ENCODE measurements at places on chromosomes 6 and 20.

- no peak for DNase-seq
These were observed 20.2 kb downstream of the NTSR1 start for GRCh38 chr20:62728781-62729300.

DNA sequence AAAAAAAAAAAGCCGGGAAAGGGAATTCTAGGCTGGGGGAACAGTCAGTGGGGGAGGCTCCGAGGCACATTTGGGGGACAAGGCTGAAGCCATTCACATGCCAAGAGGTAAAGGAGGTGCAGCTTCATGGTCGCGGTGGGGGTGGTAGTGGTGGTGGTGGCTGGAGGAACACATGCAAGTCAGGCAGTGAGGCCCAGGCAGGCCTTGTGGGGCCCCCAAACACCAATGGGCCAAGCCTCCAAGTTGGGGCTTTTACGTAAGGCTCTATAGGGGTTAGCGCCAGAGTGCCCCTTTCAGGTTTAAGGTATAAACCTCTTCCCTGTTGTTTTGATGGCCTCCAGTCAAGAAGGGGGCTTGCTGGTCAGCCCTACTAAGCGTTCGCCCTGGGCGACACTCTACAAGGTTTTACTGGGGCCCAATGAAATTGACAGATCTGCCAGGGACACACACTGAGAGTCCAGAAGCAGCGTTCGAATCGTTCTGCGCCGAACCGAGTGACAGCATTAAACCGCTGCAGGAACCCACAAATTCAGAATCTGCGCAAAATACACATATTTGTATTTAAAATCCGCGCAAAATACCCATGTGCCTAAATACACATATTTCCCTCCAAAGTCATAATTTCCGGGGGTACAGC is 818 bp upstream of the AP5S1 start:
- DNase-seq: no peak

GRCh38 chr6:91669871-91670268 is 1083.0 kb upstream of the MAP3K7 start:
- no peak for DNase-seq

DNA sequence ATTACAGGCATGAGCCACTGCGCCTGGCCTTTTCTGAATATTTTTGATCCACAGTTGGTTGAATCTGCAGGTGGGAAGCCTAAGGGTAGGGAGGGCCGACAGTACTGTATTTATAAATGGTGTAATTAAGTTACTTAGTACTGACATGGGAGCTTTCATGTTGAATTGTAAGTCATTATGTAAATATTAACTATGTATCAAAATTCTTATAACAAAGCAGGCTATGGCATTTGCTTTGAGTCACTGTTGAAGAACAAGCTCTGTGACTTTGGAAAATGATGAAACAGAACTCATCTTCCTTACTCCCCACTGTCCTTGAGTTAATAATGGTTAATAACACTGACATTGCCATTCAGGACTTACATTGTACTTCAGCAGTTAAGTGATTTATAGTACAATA is 63.0 kb upstream of the TXNDC5 start:
- no peak for DNase-seq

- no peak for DNase-seq
These were observed 57.3 kb upstream of the SMLR1 start for GRCh38 chr6:130769861-130770260.

DNA sequence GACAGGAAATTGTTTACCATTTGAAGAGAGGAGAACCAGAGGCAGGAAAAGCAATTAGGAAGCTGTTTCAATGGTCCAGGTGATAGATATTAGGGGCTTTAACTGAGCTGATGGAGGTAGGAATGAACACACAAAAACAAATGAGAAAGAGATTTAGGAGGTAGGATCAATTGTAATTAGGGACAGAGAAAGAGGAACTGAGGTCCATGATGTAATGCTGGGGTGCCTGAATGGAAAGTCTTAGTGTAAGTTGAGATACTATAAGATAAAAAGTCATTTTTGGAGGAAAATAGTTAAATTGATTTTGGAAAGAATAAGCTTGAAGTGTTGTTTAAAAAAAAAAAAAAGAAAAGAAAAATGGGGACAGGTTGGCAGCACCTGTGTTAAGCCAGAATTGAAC is 58.5 kb upstream of the B3GAT2 start:
- DNase-seq: no peak

DNA sequence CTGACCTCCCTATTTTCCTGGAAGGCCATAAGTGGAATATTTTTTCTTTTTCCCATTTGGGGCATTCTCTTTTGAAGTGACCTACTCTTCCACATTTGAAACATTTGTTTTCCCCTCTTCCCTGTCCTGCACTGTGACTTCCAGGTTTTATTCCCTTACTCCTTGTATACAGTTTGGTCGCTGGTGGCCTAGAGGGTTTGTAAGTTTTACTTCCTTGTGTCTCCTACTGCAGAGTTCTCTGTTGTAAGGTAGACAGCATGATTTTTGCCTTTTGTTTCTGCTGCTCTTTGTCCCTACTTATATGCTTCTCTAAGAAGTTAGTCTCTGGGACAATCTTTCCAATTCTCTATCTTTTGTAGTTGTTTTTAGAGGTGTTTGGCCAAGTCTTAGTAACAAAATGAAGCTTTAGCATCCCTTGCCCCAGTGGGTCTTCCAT is 7.4 kb upstream of the ZNFX1 start:
- no peak for DNase-seq

DNA sequence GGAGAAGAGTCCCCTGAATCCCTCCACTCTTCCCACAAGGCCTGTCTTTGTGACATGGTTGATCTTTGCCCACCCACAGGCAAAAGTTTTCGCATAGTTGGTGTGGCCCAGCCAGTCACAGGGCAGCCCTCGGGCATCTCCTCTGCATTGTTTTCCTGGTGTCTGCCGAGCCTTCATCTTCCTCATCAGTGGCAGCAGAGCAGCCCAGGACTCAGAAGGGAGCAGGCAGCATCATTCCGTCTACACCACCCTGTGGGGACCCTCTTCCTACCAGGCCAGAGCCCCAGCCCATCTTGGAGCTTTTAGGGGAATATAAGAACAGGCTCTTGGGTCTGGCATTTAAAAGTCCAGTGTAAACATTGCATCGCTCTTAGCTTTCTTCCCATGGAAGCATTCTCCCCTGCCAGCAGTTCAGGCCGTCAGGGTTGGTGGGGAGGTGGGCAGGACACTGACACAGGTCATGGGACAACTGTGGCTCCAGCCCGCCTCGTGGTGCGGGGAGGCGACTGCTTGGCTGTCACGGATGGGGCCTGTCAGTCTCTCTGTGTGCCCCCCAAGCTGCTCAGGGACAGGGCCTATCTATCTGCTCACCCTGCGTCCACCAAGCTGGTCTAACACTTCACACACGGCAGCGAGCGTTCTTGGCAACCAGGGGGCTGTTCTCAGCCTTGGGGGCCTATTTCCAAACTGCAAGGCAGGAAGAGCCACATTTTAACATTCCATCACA is 38.3 kb downstream of the PDRG1 start:
- DNase-seq: no peak

DNA sequence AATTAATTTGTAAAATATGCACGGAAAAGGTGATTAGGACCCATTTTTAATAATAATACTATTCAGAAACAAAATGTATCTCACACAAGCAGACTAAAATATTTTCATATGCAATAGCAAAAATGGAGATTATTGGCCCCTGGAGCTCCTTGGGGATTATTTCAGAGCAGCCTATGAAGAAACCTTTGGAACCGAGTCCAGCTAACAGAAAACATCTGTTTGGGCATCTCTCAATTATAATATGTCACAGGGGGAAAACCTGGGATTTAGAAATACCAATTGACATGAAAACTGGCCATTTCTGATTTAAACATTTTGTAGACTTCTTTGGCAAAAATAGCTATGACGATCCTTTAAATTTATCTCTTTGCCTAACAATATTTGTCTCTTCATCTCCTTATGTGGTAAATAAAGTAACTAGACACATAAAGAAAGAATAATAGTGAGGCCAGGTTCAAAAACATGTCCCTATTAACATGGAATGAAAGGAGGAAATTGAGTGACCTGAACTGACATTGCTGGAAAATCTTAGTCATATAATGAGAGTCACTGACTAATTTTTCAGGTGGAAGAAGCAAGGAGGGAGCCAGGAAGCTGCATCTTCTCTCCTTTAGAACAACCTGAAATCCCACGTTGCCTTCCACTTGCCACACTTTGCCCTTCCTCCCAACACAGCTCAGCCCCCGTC is 199.0 kb downstream of the SOD2 start:
- no peak for DNase-seq

DNA sequence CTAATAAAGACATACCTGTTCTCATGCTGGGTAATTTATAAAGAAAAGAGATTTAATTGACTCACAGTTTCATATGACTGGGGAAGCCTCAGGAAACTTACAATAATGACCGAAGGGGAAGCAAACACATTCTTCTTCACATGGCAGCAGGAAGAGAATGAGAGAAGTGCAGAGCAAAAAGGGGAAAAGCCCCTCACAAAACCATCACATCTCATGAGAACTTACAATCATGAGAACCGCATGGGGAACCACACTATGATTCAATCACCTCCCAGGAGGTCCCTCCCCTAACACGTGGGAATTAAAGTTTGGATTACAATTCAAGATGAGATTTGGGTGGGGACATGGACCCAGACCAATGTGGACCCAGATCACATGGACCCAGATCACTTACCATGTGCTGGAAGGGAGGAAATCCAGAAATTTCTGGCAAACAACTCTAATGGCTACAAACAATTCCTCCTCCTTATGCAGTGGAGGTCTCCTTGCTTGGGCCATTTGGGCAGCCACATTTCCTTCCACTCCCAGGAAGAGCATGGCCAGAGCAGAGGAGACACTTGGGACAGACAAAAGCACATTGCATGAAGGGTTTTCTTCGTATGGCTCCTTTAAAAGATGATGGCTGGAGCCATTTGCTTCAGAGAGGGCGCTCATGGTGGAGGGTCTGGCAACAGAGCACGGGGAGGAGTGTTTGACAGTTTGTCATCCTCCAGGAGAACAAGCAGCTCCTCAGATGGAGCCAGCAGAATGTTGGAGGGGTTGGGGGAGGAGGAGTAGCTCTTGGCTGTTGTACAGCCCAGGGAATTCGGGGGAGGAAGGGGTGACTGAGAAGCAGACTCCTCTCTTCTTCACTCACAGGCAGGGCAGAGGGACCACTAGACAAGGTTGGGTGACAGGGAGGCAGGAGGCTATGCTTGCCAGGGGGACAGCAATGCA is 30.4 kb downstream of the SERPINB9 start:
- no peak for DNase-seq

- no peak for DNase-seq
These were observed 376.6 kb upstream of the JAG1 start for GRCh38 chr20:11050350-11050749.

DNA sequence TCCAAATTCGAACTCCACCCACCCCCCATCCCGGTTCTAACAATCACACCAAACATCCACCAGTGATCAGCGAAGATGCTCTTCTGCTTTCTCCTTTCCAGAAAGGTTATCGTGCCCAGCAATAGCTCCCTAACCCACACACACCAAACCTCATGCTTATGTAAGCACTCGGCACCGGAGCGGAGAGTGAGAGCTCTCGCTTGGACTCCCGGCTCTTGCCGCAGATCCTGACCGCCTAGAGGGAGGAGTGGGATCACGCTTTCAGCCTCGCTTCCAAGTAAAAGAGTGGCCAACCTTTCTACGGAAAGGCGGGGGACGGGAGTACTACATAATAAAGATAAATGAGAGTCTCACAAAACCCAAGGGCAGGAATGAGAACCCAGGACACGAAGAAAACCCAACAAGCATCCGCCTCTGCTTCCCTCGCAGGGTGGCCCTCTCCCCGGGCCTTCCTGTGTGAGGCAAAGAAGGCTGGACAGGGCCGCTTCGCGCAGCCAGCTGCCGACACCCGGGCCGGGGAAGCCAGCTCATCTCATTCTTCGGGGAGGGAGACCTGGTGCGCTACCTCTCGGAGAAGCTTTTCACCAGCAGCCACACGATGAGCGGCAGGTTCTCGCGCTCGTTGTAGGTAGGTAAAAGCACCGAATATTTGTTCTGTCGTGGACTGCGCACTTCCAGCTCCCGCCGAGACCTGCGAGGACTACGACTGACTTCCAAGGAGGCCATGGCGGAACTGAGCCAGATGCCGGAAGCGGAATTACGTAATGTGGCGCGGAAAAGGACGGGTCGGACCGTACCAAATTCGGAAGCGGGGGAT is at the start of gene DPM1:
DPM1 (minus strand) TSS at position 735 of the 817 bp plus-strand sequence; CDS start at position 726, 9 bp downstream.
- peak; percentile 78 for DNase-seq

DNA sequence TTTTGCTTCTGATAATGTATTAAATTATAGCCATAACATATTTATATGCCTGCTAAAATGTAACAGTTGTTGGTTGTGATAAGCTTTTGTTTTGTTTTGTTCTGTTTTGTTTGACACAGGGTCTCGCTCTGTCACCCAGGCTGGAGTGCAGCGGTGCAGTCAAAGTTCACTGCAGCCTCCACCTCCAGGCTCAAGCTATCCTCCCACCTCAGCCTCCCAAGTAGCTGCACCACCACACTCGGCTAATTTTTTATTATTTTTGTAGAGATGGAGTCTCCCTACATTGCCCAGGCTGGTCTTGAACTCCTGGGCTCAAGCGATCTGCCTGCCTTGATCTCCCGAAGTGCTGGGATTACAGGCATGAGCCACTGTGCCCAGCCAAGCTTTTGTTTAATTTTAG is 157.8 kb downstream of the ARID1B start:
- no peak for DNase-seq

DNA sequence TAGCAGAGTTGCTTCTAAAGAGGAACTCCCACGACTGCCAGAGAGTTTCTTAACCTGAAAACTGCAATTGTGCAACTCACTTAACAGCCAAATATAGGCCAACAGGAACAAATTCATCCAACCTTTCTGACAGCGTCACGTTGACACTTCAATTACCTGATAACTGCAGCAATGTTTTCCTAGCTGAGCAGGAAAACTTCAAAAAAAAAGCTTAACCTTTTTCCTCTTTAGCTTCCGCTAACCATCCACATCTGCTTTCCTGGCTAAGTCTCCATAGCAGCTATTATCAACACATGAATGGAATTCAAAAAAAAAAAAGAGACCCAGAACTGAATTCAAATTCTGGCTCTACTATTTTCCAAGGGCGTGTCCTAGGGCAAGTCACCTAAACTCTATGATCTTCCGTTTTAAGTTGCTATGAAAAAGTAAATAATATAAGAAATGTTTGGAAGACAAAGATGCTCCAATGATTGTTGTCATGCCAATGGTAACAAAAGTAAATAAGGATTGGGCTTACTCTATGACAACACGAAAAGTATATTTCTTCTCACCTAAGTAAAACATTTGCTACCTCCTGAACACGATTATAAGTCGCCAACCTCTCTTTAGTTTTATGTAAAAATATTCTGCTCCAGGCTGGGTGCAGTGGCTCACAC is 524.6 kb upstream of the JARID2 start:
- DNase-seq: no peak

- no peak for DNase-seq
These were observed 636.5 kb upstream of the PTCHD4 start for GRCh38 chr6:48747471-48747870.

GRCh38 chr20:43736588-43737158 is 9.9 kb upstream of the GTSF1L start:
- no peak for DNase-seq
